Activated CD4-positive, alpha-beta T cell treated with anti-CD3 and anti-CD28 coated beads for 24 hours (primary cell): ENCODE measurements at places on chromosomes 5 and 9.

- no peak for DNase-seq
Measured at GRCh38 chr5:176621661-176622079, 8.7 kb downstream of the SNCB start.

- DNase-seq: no peak
Measured at GRCh38 chr5:112159435-112159834, 259.6 kb downstream of the EPB41L4A start.

- DNase-seq: no peak
Measured at GRCh38 chr5:84605241-84605640, 220.6 kb upstream of the EDIL3 start.

- DNase-seq: no peak
Measured at GRCh38 chr5:160649304-160649703, 202.7 kb downstream of the ATP10B start.

- no peak for DNase-seq
Measured at GRCh38 chr9:23695572-23695971, 130.5 kb downstream of the ELAVL2 start.

GRCh38 chr5:62576570-62577170 lies 1.9 kb upstream of the LRRC70 start:
- no peak for DNase-seq

DNA sequence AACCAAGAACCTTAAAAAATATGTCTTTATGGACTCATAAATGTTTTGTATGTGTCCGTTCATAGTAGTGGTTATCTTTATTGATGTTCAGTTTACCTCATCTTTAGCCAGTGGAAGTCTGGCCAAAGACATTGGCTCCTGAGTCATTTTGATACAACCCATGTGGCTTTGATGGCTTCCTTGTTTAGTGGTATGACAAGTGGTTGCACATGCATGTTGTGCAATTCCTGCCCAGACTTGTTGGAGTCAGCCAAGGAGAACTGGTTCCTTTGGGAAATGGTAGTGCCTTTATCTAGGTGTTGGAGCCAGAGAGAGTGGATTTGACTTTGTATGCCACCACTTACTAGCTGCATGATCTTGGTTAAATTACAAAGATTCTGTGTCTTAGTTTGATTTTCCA lies 94.3 kb downstream of the RPS23 start:
- DNase-seq: no peak

- DNase-seq: no peak
Measured at GRCh38 chr5:117299936-117300328, 725.3 kb upstream of the SEMA6A start.

- DNase-seq: no peak
Measured at GRCh38 chr5:33242277-33242676, 198.5 kb upstream of the TARS1 start.

GRCh38 chr9:130182381-130182909 lies 10.2 kb downstream of the NCS1 start:
- no peak for DNase-seq

- DNase-seq: no peak
Measured at GRCh38 chr5:3218916-3219650, 376.5 kb upstream of the IRX1 start.

GRCh38 chr5:84635235-84636055 lies 250.8 kb upstream of the EDIL3 start:
- DNase-seq: no peak

GRCh38 chr5:145847499-145848497 lies 12.7 kb upstream of the PRELID2 start:
- no peak for DNase-seq

GRCh38 chr5:107893642-107894041 lies 222.9 kb upstream of the EFNA5 start:
- DNase-seq: no peak

DNA sequence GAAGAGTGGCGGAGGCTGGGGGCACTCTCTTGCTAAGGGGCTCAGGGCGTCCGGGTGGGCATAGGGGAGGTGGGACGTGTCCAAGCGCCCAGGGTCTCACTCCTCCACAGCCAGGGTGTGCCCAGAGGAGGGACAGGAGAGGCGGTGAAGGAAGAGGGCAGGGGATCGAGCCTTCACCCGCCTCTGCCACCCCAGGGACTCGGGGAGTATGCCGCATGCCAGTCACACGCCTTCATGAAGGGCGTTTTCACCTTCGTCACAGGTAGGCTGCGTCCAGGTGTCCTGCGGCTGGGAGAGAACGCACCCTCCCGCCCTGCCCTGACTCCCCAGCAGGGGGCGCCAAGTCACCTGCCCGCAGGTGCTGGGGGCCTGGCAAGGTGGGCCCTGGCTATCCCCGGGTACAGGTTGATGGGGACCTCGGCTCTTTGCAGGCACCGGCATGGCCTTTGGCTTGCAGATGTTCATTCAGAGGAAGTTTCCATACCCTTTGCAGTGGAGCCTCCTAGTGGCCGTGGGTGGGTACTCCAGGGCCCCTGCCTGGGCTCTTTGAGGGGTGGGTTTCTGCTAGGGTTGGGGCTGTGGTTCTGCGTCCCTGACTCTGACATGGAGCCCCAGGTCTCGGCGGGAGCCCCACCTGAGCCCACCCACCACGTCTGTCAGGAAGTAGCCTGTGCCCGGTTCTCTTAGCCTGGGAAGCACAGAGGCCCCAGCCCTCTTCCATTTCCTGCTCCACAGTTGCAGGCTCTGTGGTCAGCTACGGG lies 552 bp downstream of the TMEM141 start:
- peak; percentile 38 for DNase-seq

GRCh38 chr9:27633764-27634163 lies 60.5 kb upstream of the C9orf72 start:
- DNase-seq: no peak

DNA sequence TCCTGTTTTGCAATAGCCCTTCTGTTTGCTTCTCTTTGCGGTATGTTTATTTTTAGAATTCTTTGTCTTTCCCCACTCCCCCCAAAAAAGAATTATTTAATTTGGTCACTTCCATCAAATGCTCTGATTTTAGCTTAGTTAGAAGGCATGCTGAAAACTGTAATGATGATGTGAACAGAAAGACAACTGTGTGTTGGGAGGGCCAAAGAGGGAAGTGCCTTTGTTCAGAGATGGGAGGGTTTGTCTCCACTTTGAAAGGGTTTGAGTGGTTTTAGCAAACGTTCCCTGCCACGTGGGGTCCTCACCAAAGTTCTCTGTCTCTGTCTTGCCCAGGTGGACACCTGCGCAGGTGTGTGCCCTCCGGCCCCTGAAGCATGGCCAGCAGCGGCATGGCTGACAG lies 41.9 kb downstream of the SYK start:
- no peak for DNase-seq

- DNase-seq: no peak
Measured at GRCh38 chr9:89885156-89885555, 280.3 kb downstream of the GADD45G start.

GRCh38 chr5:59328709-59329296 lies 564.7 kb downstream of the PDE4D start:
- DNase-seq: no peak

GRCh38 chr5:33227746-33228145 lies 213.0 kb upstream of the TARS1 start:
- no peak for DNase-seq

DNA sequence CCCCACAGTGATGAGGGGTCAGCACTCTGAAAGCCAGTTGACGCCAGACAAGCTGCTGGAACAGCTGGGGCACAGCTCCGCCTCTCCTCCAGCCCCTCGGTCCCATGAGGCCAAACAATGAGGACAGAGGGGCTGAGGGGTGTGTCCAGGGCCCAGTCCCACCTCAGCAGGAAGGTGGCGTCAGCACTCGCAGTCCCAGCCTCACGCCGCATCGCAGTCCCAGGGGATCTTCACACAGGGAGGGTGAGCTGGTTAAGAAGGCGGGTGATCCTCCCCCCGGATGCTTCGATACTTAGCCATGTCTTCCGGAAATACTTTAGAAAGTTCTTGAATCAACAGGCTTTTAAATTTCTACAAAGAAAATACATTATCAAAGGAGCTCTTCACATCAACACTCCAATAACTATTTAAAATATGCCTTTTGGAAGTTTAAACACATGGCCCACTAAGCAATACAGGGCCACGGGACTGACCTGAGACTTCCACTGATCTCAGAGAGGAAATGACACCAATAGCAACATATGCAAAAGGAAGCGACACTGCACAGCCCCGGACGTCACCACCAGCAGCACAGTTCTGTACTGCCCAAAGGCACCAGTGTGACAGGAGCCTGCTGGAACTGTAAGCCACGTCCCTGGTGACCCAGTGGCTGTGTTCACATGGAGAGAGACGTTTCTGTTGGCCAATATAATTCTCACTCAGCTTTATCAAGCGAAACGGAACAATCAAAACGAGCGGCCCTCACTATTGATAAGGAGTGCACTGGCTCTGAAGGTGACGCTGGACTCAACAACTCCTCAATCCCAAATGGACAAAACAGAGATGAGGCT lies 5.9 kb downstream of the MED10 start:
- DNase-seq: no peak

DNA sequence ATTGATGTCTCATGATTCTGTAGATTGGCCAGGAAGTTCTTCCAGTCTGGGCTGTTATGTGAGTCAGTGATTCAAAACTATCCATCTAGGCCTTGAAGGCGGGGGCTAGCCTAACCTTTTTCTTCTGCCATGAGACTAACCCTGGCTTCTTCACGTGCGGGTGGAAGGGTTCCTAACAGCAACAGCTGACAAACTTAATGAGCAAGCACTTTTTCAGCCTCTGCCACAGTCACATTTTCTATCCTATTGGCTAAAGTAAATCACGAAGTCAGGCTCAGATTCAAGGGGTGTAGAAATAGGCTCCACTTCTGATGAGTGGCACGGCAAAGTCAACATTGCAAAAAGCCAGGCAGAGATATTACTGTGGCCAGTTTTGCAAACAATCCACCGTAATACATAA lies 68.4 kb downstream of the STK32A start:
- no peak for DNase-seq

DNA sequence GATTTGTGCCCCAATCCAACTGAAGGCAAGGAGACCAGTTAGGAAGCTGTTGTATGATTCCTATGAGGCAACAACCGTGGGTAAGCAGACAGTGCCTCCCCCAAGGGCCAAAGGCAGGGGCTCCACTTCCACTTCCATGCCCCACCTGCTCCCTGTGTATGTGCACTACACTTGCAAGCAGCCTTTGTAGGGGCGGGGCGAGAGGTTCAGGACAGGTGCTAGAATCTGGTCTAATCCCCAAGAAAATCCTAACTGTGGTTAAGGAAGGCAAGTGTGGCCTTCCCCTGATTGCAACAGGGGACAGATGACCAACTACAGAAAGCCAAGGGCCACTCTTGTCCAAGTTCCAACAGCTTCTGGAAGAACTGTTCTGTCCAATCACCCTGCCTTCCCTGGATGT lies 41.7 kb downstream of the B4GALT1 start:
- no peak for DNase-seq

GRCh38 chr9:20219437-20219836 lies 402.9 kb downstream of the MLLT3 start:
- no peak for DNase-seq

- DNase-seq: no peak
Measured at GRCh38 chr9:75903785-75904360, 13.4 kb downstream of the PCSK5 start.

DNA sequence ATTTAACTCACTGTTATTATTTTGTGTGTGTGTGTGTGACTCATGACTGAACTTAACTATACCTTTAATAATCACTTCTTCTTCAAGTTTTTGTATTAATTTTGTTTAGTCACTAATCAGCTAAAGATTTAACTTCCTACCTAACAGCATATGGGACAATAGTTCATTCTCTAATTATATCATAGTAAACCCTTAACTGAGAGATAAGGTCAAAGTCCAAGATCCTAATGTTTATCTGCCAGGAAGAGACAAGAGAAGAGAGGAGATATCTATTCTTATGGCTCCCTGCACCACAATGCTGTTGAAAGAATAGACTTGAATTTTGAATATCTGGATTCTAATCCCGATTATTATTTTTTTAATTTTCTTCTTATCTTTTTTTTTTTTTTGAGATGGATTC lies 28.1 kb downstream of the FREM1 start:
- no peak for DNase-seq

- DNase-seq: no peak
Measured at GRCh38 chr5:124963236-124963919, 216.9 kb upstream of the ZNF608 start.

DNA sequence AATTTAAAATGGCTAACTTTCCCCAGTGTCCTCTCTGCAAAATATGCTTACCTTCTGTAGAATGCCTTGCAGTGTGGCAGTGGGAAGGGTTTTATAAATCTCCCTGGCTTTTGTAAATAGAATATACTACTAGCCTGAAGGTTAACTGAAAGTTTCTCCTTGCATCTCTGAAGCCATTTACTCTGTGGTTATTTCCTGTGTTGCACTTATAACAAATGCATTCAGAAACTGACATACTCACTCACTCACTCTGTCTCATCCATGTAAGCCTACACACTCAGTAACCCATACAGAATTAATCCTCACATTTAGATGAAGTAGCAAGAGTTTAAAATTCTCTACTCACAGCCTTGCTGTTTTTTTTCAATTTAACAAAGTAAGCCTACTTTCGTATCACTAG lies 87.1 kb upstream of the SH3GL2 start:
- DNase-seq: no peak

DNA sequence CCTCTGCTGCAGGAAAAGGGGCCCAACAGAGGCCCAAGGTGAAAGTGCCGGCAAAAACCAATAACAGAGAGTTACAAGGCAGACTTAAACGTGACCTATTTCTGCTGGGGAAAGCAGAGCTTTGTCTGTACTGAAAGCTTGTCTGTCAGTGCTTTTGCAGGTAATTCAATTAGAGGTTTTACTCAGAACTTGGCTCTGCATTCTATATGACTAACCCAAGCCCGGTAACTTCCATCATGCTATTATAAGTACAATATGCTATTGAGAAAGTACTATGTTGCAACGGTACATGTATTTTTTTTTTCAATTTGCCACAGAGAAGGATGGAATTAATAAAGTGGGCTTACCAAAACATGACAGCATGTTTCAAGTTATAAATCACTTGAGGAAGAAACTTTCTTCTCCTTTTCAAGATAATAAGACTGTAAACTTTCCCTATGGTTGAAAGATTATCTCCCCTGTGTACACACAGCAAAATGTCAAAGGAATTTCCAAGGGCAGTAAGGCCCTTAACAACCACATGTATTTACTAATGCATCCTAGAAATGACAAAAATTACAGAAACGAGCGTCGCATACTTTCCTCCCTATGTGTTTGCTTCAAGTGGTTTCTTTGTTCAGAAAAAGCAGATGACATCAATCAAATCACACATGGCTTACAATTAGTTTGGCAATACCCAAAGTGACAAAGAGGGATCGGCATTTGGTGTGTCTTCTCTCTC lies 282.4 kb downstream of the EFNA5 start:
- no peak for DNase-seq

- no peak for DNase-seq
Measured at GRCh38 chr5:146059460-146060220, 45.7 kb downstream of the PLAC8L1 start.

GRCh38 chr5:12013351-12013750 lies 109.1 kb upstream of the CTNND2 start:
- DNase-seq: no peak
